Dermis blood vessel endothelial cell (primary cell): ENCODE measurements at places on chromosomes 2 and 18. TPM values are rescaled to one million over a fixed set of nuclear protein-coding genes. Genes with fewer than 3 reads are reported as not detected.

- no peak for DNase-seq
Observed at GRCh38 chr2:7057865-7058400, 140.7 kb downstream of the RNF144A start.

DNA sequence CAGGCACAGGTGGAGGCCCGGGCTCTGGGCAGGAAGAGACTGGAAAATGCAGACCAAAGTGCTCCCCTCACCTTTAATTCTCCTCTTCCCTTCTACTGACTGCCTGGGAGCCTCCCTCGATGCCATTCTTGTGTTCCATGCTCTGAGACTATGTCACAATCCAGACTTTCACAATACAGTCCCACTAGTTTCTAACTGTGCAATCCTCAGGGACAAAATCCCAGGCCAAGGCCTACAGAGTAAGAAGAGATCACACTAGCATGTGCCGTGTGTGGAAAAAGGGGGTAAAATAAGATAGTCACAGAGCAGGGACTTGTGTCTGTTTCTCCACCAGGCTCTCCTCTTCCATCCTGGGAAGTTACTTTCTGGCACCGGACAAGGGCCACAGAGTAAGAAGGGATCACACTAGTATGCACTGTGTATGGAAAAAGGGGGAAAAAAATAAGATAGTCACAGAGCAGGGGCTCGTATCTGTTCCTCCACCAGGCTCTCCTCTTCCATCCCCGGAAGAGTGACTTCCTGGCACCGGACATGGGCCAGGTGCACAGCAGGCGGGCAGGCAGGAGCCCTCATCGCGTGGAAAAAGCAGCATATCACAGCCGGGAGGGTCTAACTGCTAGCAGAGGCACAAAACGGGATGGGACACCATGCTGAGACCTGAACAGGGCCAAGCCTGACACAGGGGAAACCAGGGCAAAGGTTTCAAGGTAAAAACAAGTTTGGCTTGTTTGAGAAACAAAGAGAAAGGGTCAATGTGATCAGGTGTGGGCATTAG, 9.6 kb downstream of the CYB5A start:
- DNase-seq: peak; percentile 25

GRCh38 chr2:80351231-80351630, 46.7 kb upstream of the LRRTM1 start:
- no peak for DNase-seq

GRCh38 chr2:62452701-62453454, 53.1 kb downstream of the TMEM17 start:
- no peak for DNase-seq

- DNase-seq: no peak
Observed at GRCh38 chr18:56235481-56236013, 402.8 kb downstream of the TXNL1 start.

- no peak for DNase-seq
Observed at GRCh38 chr2:52253416-52253980, 1221.6 kb upstream of the NRXN1 start.

DNA sequence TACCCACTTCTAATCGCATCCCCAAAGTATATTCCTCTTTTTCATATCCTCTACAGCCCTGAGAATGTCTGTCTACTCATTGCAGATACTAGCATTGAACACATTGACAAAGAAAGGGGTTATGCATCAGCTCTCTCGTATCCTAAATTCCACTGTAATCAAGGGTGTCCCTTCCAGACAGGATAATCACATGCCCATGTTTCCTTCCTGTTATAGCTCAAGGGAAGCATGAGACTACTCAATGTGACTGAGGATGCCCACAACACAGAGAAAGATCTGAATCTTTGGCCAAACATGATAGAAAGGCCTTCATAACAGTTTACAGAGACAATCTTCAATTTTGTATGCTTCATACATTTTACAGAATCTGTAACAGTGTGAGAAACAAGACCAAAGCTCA, 69.2 kb downstream of the HIBCH start:
- DNase-seq: peak; percentile 61

Gene NPPC
- total RNA-seq: 0.17 TPM in 1 of 2 replicates, not detected in the other

Gene RGPD3
- total RNA-seq: 0.33 and 0.51 TPM in 2 replicates

Gene USP40
- total RNA-seq: 21.3 and 40.9 TPM in 2 replicates

Gene FAM117B
- 2.7 and 3.9 TPM in 2 replicates for total RNA-seq

Gene DNAH6
- under 0.01 TPM in 2 replicates for total RNA-seq

Gene CNDP1
- not detected in 2 replicates for total RNA-seq

Gene GBX2
- 0.34 and 1.1 TPM in 2 replicates for total RNA-seq
